ENCODE measurements at places on chromosomes 6 and 20.

DNA sequence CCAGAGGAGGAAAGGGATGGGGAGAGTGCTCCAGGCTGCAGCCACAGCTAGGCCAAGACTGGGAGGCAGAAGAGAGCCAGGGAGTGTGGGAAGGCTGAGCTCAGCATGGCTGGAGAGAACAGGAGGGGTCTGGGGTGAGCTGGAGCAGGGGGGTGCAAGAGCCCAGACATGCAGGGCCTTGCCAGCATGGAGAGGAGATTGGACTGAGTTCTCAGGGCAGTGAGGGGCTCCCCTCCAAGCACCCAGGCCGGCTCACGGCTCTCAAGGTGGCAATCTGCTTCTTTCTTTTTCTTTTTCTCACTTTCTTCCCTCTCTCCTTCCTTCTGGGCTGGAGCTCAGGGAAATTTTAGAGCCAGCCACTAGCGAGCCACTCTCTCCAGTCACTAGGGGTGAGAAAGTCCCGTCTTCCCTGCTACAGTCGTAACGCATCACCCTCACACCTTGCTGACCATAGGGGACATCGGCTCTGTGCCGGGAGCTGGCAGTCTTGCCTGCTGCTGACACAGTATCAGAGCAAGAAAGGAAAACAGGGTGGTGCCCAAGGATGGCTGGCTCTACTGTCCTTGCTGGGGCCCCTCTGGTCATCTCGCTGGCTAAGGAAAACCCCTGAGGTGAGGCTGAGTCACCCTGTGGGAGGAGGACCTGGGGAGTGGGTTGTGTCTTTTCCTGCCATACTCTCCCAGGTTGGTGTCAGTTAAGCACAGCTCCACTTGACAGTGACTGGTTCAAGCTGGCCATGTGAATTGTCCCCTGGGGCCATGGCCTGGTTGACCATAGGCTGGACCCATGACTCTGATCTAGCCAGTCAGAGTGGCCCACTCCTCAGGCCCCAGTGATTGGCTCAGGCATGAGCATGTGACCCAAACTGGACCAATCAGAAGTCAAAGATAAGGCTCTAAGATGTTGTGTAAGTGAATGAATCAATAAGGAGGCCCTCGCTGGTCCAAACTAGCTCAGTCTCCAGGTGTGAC, 135.1 kb upstream of the PMEPA1 start:
- DNase-seq, result no peak

DNA sequence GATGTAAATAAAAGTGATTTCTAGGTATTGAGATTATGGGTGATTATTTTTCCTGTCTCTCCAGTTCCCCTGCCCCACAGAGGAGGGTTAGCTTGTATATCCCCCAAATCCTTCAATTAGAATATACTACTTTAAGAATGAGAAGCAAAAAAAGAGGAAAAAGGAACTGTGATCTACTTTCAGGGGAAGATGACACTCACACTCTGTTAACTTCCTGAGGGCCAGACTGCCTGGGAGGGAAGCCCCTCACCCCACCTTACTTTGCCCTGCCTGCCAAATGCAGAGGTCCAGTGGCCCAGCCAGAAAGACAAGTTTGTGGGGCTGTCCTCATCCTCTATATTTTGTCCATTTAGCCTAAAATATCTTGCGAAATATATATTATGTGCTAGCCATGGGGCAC, 9.2 kb upstream of the LY86 start:
- DNase-seq, result no peak

- no peak for DNase-seq
These were observed 571 bp downstream of the ITCH start for GRCh38 chr20:34363465-34364222.

DNA sequence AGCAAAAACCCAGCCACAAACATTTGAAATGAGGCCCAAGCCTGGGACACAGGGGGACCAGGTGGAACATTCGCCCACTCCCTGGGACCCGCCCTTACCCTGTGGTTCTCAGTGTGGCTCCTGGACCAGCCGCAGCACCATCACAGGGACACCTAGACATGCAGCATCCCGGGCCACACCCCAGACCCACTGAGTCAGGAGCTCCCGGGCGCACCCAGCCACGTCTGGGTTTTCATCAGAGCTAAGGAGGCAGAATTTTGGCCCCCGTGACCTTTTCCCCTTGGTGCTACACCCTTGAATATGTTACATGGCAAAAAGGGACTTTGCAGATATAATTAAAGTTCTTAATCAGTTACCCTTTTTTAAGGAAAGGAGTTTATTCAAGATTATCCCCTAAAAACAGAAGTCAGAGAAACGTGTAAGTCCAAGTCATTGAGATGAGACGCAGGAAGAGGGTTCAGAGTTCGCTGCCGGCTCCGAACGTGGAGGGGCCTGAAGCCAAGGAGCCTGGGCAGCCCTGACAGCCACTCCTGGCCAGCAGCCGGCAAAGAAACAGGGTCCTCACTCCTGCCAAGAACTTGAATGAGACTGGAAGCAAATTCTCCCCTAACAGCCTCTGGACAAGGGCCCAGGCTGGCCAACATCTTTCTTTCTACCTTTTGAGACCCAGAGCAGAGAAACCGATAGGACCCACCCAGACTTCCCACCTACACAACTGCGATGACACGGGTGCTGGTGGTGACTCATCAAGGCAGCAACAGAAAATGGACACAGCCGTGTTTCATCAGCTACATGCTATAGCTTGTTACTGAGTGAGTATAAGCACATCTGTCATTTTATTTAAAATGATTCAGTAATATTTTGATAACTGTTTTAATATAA, 25.3 kb downstream of the BFSP1 start:
- no peak for DNase-seq

- no peak for DNase-seq
These were observed at the start of gene ARHGAP40 for GRCh38 chr20:38601216-38602184. ARHGAP40 (plus strand) TSS chr20:38601809.

GRCh38 chr6:136288566-136289326, 900 bp downstream of the BCLAF1 start:
- DNase-seq, result peak; percentile 72

- no peak for DNase-seq
These were observed 23.3 kb downstream of the NUP153 start for GRCh38 chr6:17683428-17683827.

GRCh38 chr6:97778290-97779038, 495.4 kb upstream of the MMS22L start:
- DNase-seq, result no peak

- DNase-seq, result no peak
These were observed 3.5 kb upstream of the SLC44A4 start for GRCh38 chr6:31882344-31882743.

- DNase-seq, result no peak
These were observed 303.3 kb upstream of the MMS22L start for GRCh38 chr6:97586344-97586743.

DNA sequence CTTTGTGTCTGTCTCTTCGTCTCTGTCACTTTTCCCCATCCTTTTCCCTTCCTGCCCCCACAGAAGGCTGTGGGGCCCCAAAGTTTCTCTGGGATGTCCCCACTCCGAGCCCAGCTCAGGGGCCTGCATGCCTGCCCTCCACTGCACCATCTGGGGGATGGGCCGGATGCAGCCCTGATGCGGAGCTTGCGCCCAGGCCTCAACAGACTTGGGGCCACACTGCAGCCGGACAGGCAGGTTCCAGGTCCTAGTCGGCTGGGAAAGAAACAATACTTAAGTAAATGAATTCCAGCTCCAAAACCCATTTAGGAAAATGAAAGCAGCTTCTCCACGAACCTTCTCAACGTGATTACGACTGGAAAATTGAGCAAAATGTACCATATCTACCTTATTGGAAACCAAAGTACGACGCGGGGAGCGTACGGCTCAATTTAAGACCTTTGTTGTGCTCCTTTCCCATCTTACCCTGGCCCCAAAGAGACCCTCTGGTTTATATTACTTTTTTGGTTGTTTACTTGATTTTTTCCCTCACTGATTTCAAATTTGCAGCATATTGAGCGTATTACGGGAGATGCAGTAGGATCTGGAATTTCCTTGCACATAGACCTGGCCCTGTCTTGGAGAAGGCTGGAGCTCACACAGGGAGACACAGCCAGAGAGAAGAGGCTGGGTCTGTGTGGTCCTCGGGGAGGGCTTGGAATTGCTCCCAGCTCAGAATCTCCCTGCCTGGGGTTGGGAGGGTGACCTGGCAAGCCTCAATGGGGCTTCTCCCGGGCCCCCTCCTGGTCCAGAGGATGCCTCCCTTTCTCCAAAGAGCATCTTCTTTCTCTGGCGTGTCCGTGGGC, 8.0 kb downstream of the FOXC1 start:
- DNase-seq, result no peak

DNA sequence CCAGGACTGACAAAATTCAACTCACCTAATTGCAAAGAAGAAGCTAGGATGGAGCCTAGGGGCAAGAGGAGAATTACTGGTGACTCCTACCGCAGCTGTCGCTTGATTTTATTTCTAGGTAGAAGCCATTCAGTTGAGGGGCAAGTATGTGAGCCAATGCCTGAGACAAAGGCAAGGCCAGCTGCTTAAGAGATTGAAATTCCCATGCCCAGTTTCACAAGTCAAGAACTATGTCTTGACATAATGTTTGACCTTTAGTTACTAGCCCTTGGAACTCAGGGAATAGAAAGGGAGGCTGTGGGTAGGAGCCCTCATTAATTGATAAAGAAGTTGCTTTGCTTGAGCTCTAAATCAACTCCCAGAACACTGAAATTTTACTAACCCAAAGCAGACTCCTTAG, 54.0 kb downstream of the GPR63 start:
- no peak for DNase-seq
